GM13976 (cell line): ENCODE measurements at places on chromosomes 7 and 10.

- no peak for DNase-seq
Measured at GRCh38 chr10:81450651-81451050, 424.3 kb upstream of the NRG3 start.

GRCh38 chr7:48031111-48031510 lies 2.2 kb upstream of the SUN3 start:
- DNase-seq, result no peak

GRCh38 chr10:89327803-89328441 lies at the start of gene IFIT3:
TSS of gene IFIT3 (plus strand) at chr10:89327997. CDS start at chr10:89328074, 77 bp downstream.
- DNase-seq, result peak; percentile 11

DNA sequence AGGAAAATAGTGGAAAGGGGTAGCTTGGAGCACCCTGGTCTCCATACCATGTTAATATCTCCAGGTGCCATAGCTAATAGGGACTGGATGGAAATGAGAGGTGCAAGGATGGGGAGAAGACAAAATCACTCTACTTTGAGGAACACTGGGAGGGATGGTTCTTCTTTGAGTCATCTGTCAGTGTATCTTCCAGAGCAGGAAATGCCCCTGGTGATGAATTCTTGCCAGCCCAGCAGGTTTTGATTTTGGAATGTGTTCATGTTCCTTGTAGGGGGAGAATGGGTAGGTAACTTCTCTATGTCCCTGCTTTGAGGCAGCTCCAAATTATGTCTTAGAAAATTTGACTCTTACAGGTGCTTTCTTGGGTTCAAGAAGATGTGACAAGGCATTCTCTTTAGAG lies 177.0 kb upstream of the GLI3 start:
- DNase-seq, result no peak

DNA sequence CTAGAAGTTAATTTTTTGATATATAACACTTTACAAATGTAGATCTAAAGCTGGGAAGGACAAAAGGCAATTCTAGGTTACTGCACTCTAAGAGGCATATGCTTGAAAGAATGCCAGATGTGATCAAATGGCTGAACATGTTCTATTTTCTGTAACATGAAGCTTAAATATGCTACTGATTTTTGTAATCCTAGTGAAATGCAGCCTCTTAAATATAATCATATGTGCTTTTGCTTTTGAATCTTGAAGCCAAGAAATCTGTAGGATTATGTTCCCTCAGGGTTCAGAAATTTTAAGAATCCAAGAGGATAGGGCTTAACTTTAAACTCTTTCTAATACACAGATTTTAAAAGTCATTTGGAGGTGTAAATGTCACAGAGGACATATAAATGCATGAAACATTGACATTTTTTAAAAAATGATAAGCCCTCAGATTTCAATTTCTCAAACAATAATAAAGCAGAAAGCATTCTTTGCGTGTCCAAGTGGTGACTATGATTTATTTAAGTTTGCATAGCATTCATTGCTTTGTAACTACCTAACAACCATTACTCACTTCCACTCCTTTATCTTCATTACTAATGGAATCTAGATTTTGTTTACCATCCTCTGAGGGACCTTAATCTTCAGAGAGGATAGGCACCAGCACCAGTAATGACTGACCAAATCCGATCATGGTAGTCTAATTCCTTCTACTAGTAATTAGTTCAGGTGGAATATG lies 170.4 kb downstream of the MAGI2 start:
- DNase-seq, result no peak

DNA sequence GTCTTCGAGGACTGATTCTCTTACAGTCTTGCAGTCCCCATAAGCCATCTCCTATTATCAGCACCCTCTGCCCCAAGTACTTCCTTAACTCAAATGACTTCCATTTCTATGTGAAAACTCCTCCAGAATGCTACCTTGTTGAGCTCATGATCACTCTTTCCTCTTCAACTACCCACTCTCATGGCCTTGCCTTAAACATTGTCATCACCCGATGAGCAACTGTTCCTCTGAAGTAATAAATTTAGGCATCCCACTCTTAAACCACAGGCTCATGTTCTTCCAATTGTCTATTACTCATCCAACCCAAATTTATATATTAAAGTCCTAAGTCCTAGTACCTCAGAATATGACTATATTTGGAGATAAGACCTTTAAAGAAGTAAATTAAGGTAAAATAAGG lies 152.9 kb downstream of the C1GALT1 start:
- DNase-seq, result no peak

- no peak for DNase-seq
Measured at GRCh38 chr7:149524394-149524793, 26.8 kb upstream of the ZNF746 start.

DNA sequence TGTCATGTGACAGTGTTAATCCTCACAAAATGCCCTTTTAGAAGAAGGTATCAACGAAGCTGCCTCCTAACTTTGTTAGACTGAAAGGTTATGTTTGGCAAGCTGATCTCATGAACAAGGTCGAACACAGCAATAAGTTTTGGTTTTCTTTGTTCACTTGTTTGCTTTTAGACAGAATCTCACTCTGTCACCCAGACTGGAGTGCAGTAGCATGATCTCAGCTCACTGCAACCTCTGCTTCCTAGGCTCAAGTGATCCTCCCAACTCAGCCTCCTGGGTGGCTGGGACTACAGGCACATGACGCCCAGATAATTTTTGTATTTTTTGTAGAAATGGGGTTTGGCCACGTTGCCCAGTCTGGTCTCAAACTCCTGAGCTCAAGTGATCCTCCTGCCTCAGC lies 1.1 kb downstream of the STRA8 start:
- no peak for DNase-seq

GRCh38 chr7:81235997-81236396 lies 317.1 kb upstream of the SEMA3C start:
- no peak for DNase-seq

DNA sequence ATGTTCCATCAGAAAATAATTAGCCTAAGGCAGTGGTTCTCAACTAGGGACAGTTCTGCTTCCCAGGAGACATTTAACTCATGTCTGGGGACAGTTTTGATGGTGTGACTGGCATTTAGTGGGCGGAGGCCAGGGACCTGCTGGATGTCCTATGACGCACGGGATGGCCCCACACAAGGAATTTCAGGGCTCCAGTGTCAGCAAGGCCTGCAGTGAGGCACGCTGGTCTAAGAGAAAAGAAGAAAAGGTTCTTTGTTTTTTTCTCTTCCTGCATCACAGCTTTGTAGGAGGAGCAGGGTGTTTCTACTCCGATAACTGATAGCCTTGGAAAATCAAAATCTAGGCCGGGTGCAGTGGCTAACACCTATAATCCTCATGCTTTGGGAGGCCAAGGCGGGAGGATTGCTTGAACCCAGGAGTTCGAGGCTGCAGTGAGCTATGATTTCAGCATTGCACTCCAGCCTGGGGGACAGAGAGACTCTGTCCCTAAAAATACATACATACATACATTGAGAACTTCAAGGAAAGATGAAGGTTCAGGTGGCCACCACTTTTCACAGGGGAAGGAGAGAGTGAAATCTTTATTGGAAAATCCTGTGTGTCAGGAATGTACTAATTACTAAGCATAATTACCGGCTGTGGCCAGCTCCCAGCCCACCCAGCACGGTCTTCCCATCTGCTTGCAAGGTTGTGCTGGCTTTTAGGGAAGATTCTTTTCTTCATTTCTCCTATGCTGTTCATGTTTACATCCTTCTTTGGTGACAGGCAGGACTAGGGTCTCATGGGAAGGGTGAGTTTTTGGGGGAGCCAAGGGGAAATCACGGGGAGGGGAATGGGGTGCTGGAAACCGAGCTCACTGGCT lies 150.4 kb downstream of the ACTR3B start:
- no peak for DNase-seq

DNA sequence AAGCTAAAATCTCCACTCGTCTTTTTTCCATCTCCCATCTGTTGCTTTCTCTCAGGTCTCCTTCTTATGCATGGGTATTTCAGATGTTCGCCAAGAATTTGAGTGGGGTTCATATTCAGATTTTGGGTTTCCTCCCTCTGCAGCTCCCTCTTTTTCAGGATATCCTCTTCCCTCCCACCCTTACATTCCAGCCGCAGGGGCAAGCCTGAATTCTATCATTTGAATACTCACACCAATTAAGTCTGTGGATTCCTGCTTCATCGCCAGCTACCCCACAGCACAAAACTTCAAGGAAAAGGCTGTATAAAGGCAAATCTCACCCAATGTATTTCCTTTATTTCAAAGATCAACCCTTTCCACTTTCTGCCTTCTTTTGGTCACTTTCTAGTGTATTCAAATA lies 41.6 kb upstream of the FOXI2 start:
- DNase-seq, result no peak

- no peak for DNase-seq
Measured at GRCh38 chr7:66804001-66804400, 63.5 kb downstream of the RABGEF1 start.

GRCh38 chr10:46530249-46531186 lies 25.9 kb downstream of the GPRIN2 start:
- no peak for DNase-seq

- DNase-seq, result no peak
Measured at GRCh38 chr10:2938869-2939268, 128.5 kb upstream of the PFKP start.

GRCh38 chr10:113313722-113314121 lies 239.1 kb upstream of the HABP2 start:
- no peak for DNase-seq

- DNase-seq, result no peak
Measured at GRCh38 chr10:33201971-33202370, 132.5 kb downstream of the NRP1 start.

GRCh38 chr10:120610791-120611190 lies 153.8 kb downstream of the PLPP4 start:
- no peak for DNase-seq

DNA sequence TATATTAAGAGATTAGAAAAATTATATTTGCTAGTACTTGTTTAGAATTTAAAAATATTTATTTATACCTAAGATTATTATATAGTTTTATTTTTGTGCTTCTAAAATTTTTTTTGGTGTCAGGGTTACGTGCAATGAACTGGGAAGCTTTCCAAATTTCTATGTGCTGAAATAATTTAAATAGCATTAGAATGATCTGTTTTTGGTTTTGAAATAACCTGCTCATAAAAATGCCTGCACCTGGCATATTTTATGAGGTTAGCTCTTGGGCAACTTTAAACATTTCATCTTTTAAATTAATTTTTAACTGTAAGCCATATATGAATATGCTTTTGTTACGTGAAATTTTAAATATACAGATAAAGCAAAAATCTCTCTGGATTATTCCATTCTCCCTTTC lies 482.5 kb downstream of the GLRX3 start:
- no peak for DNase-seq

- DNase-seq, result no peak
Measured at GRCh38 chr7:90625051-90625450, 28.9 kb downstream of the CDK14 start.

DNA sequence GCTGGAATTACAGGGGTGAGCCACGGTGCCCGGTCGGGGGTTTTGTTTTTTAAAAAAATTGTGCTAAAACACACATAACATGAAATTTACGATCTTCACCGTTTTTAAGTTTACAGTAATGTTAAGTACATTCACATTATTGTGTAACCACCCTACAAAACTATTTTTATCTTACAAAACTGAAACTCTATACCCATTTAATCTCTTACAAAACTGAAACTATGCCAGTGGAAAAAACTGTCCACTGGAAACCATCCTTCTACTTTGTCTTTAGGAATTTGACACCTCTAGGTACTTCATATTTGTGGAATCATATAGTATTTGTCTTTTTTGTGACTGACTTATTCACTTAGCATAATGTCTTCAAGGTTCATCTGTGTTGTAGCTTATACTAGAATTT lies 1.0 kb upstream of the PSMC2 start:
- no peak for DNase-seq

DNA sequence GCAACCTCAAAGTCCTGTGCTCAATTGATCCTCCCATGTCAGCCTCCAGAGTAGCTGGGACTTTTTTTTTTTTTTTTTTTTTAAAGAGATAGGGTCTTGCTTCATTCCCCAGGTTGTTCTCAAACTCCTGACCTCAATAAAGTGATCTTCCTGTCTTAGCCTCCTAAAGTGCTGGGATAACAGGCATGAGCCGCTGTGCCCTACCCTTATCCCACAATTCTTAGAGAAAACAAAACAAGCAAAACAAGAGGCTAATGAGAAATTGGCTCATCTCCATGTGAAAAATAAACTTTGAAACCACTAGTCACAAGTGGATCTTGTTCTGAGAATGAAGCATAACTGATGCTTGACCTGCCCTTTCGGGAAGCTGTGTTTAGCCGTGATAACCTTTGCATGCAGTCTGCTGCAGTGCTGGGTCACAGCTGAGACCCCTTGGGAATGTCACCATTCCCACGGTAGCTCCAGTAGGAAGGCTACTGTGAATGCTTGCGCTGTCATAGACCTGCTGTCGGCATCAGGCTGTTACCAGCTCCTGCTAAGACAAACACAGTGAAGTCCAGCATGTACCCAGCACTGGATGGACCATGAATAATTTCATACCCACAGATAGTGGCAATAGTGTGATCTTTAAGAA lies 290.7 kb upstream of the KIAA1217 start:
- no peak for DNase-seq

DNA sequence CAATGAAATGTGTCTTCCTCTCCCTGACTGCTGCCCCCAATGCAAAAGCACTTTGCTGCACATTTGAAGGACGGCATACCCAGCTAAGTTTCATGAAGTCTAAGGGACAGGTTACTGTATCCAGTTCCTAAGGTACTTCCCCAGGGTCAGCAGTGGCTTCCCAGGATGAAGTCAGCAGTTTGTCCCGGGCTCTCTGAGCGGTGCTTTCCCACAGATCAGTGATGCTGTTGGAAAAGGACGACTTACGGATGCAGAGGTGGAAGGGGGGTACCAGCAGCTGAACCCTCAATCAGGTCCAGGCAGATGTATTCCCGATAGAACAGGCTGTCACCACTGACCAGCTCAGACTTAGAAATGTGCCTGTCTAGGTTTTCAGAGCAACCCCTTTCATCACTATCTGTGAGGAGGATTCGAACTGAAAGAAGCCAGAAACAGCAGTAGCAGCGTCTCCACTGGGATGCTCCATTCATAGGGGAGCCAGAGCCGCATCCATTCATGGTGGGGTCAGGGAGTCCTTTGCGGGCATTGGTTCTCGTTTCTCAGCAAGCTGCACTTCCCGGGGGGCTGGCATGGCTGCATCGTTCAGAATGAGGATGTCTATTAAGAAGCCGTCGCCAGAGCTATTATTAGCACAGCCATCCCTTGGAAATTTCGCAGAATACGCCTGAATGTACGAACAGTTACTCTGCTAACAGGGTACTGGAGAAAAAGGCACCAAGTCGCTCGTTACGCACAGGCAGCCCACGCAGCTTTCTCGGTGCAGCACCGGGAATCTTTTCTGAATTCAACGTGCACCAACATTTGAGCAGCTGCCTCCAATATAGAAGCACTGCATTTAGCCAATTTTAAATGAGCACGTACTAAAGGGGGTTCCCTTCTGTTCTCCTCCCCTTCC lies 303.7 kb downstream of the PRPF18 start:
- peak; percentile 42 for DNase-seq

DNA sequence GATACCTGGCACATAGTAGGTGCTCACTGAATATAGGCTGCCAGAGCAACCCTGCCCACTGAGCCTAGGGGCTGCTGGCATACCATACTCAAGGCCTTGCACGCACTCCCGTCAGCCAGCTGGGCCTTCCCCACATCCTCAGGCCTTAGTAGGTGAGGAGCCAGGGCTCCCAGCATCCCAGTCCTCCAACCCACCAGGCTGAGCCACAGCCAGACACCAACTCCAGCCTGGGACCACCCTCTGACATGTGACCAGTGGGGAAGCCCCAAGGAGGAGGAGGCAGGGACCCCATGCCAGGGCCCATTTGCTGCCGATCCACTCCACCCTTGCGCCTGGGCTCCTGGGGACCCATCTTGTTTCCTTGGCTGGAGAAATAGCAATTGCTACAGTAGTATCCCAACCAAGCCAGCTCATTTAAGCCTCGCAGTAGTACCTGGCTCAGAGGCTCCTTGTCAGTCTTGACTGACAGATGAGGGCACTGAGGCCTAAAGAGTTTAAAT lies 11.4 kb downstream of the SLIT1 start:
- DNase-seq, result no peak

GRCh38 chr7:102050864-102051460 lies 233.5 kb downstream of the CUX1 start:
- DNase-seq, result no peak
